ENCODE measurements at places on chromosomes 7 and 10.
A peak's percentile ranks its signal among the peaks of the same experiment; 100 is the strongest.

DNA sequence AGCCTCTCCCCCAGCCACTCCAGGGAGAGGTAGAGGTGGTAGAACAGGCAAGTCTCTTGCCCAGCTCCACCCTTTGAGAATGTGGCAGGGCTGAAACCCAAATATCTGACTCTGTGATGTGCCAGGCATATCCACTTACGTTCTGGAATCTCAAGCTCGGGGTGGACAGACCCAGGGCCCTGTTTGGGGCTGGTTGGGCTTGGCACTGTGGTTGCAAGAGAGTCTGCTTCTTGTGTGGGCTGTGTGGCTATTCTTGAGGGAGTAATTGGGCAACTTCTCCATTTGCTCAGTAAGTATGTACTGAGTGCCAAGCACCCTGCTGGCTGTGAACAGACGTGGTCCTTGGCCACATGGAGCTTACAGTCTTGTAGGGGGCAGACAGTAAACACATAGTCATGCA lies 4.7 kb downstream of the UBTD1 start:
- no peak for DNase-seq

GRCh38 chr10:124354411-124355382 lies 64.0 kb downstream of the OAT start:
- no peak for DNase-seq

GRCh38 chr7:29989257-29989995 lies at the start of gene SCRN1:
Gene SCRN1 (minus strand): TSS chr7:29989801. CDS start chr7:29969067, 20,734 bp downstream.
- DNase-seq: peak; percentile 15

GRCh38 chr7:125670926-125671572 lies 741.4 kb upstream of the POT1 start:
- no peak for DNase-seq

DNA sequence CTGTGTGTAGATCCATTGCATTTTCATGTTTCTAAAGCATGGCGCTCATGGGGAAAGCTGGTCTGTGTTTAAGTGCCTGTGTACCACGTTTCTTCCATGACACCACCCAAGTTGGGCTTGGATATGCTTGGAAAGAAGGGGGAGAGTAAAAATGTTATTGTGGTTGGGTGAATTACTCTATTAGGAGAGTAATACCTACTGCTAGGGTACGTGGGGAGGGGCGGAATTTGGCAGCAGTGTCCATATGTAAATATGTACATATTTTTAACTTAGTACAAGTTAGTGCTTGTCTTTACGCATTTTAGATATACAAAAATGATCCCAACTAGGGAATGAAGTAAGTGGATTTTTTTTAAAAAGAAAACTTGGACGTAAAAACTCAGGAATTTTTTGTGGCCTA lies 42.9 kb upstream of the SAMD8 start:
- DNase-seq: no peak

GRCh38 chr10:978826-979421 lies 9.3 kb upstream of the GTPBP4 start:
- no peak for DNase-seq

GRCh38 chr10:95561864-95562177 lies 650 bp upstream of the SORBS1 start:
- DNase-seq: no peak

- no peak for DNase-seq
Measured at GRCh38 chr7:155218276-155219153, 79.2 kb upstream of the INSIG1 start.

- peak; percentile 36 for DNase-seq
Measured at GRCh38 chr7:77351539-77352004, 64.6 kb downstream of the GSAP start.

DNA sequence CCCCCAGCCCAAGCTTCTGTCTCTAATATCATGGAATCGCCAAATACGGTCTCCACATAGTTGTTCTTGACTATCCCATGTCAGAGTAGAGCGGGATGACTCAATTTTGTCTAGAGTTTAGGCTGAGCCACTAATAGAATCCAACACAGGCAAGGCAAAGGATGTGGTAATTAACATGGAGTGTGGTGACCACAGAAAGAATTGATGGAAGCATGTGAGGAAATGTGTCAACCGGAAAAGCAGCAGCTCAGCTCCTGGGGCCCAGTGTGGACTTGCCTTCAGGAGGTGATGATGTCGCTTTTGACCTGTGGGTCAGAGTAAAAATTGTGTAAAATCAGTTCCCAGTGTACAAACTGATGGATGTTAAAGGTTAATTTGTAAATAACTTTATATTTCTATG lies 139.3 kb upstream of the KLF6 start:
- no peak for DNase-seq

DNA sequence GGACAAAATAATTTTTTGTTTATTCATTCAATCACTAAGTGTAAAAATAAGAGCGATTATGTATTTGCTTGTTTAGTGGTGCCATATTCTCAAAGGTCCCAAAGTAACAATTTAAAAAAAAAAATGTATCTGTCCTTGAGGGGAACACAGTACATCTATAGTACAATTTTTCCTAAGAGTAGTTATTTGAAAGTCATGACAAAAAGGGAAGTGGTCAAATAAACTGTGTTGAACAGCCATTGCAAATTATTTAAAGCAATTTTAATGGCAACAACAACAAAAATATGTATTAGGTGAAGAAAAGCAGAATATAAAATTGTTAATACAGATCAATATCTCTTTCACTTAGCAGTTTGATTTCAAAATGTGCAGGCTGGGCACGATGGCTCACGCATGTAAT lies 943.5 kb downstream of the CNTNAP2 start:
- DNase-seq: no peak

DNA sequence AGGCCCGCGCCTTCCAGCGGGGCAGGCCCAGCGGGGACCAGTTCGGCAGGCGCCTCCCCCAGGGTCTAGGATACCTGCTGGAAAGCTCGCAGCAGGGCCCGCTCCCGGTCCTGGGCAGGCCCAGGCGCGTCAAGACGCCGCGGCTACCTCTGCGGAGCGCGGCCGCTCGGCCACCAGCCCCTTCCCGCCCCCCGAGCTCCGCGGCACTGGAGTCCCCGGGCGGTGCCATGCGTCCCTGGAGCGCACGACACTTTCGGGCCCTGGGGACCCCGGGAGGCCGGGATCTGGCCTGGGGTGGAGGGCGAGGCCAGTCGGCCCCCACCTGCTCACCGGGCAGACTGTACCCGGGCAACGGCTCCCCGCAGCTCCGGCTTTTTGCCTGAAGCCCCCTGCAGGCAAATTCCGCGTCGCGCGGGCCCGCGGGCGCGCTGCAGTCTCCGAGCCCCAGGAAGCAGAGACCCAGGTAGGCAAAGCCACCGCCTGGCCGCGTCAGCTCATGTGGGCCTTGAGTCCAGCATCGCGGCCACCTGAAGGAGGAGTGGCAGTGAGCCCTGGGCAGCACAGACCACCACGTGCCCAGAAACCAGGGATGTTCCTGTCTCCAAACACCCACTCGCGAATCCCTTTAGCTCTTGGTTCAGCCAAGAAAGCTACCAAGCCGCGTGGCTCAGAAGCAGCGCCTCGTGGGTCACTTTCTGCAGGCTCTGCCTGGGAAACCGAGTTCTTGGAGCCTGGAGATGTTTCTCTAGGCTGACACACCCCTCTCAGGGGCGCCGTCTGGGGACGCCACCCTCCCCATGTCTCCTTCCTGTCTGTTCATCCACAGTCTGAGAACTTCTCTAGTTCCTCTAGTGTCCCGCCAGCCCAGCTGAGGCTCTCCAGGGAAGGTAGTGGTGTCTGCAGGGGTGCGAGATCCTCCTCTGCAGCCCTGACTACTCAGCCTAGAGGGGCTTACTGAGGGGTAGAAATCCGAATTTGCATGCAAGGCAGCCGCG lies 46.1 kb upstream of the APBB1IP start:
- no peak for DNase-seq

DNA sequence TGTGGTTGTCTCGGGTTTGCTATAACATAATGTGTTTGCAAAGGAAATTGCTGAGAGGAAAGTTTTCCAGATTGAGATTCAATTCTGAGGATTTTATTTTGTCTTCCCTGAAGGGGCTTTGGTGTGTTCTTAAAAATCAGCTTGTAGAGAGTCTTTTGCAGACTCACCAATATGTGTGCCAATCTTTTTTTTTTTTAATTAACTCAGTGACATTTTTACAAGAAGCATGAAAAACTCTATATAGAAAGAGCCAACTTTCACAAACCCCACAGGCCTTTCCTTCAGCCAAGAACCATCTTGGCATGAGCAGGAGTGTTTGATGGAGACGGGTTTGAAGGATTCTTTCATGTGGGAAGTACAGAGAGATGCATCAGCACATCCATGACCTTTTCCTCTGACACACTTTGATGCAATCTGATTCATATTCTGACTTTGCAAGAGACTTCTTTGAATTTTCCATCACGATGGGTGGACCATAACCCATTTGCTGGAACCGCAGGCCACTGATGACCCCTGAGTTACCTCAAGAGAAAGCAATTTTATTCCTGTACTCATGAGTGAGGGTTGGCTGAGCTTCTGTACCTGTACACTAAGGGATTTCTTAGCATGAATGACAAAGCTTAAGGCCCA lies 892.6 kb downstream of the XPNPEP1 start:
- no peak for DNase-seq

DNA sequence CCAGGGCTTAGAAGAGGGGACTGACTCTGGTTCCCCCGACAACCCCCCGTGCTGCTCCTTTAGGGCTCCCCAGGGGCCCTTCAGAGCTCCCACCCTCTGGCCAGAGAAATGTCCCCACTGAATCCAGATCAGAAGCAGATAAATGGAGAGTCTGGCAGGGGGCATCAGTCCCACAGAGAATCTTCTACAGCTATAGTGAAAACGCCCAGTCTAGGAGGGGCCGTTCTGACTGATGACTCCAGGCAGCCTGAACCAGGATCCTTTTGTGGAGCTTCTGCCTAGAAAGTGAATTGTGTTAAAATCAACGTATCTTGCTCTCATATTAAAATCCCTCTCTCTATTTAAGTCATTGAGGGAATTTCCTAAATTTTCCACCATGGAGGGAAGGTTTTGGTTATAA lies 471.4 kb downstream of the LRMDA start:
- no peak for DNase-seq

DNA sequence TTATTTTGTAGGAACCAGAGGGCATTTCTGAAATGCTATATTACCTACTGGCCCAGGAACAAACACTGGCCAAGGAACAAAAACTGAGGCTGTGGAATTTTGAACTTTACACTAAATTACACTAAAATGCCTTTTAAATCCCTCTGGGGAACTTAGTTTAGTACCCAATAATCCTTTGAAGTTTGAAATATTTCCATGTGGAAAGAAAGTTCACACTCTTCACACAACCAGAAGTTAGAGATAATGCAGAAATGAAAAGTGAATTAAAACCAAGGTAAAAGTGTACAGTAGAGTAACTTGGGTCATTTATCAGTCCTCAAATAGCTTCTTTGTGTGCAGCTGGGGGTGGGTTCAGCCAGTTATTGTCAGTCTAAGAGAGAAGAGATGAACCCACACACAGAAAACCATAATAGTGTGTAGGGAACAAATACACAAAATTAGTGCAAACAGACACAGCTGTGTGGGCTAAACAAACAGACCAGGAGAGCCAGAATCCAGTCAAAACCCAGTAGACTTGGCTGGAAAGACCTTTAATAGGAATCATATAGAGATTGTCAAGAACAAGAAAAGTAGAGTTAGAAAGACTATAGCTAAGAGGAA lies 46.5 kb upstream of the DGKI start:
- DNase-seq: no peak

- no peak for DNase-seq
Measured at GRCh38 chr10:75801661-75802060, 370.2 kb downstream of the LRMDA start.

- no peak for DNase-seq
Measured at GRCh38 chr7:128814499-128814898, 15.7 kb upstream of the FLNC start.

DNA sequence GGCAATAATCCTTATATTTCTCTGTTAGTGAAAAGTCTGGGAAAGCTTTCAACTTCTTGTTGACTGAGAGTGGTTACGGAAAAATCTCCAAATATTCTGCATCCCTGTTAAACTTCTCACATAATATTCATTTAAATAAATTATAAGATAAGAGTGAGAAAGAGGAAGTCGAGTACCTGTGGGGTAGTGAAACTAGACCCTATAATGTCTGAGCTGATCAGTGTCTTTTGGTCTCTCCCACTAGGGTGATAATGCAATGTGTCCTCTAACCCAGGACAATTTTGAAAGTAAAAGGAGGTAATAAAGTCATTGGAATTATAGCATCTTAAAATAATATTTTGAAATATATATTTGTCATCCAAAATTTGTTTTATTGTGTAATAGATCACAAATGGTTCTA lies 2.1 kb upstream of the AGR3 start:
- no peak for DNase-seq

DNA sequence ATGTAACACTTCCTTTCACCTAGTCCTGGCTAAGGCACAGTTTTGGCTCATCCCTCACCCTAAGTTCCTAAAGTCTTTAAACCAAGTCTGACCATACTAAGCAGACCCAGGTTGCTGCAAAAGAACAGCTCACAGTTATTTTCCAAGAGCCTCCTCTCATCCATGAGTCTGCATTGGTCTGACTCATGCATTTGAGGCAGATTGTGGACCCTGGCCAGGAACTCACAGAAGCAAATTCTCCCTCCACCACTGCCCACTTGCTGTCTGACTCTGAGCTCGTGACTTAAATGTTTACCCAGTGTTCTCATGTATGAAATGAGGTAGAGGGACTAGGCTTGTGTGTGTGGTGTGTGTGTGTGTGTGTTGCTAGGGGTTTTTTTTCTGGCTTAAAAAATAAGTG lies 1272.8 kb downstream of the TYW1 start:
- DNase-seq: no peak

GRCh38 chr7:2641406-2642393 lies 9.9 kb downstream of the TTYH3 start:
- no peak for DNase-seq

DNA sequence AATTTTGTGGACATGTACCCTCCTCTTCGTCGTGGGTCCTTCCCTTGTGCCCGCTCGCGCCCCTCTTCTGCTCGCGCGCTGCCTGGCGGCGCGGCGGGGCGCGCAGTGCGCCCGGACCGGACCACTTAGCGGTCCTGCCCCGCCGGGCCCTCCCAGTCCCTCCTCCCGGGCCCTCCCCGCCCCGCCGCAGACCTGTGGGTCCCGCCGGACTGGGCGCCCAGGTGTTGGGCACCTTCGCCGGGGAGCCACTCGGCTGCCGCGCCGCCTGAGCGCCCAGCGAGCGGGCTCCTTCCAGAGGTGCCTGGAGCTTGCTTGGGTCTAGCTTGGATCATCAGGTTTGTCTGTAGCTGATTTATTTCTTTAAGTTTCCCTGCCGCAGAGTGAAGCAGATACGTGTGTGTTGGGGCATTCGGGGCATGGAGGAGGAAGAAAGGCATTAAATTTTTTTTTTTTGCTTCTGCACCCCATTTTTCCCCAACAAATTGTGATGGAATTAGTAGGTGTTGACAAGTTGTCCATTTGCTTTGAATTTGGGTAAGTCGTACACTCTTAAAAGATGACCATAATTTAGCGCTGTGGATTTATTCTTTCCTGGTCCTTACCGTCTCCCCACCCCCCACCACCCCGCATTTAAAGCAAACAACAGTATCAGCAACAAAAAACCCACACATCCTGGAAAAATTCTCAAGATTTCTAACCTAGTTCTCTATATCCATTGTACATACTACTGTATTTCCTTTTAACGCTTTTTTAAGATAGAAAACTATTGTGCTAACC lies 905 bp downstream of the C1GALT1 start:
- DNase-seq: peak; percentile 32

DNA sequence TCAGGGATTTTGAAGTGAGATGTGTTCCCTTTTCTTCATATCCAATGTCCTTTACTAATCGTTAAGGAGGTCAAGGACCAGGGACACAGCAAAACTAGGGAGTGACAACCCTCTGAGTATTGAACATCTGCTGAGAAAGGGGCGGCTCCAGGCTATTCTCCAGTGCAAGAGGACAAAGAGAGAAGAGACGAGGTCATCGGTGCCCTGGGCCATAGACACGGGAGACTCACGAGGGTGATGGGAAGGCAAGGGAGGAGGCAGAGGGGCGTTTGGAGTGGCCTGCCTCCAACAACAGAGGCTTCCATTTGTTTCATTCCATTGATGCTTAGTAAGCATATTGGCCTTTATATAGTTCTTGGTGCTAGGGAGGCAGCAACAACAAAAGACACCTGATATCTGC lies 268.4 kb downstream of the CXCL12 start:
- DNase-seq: no peak

Data from stimulated activated CD8-positive, alpha-beta memory T cell treated with anti-CD3 and anti-CD28 coated beads, Interleukin-12 subunit alpha, Interleukin-12 subunit beta, amount 100 ng/mL, for 4 hours (primary cell).